ENCODE measurements at places on chromosomes 6 and 20.

DNA sequence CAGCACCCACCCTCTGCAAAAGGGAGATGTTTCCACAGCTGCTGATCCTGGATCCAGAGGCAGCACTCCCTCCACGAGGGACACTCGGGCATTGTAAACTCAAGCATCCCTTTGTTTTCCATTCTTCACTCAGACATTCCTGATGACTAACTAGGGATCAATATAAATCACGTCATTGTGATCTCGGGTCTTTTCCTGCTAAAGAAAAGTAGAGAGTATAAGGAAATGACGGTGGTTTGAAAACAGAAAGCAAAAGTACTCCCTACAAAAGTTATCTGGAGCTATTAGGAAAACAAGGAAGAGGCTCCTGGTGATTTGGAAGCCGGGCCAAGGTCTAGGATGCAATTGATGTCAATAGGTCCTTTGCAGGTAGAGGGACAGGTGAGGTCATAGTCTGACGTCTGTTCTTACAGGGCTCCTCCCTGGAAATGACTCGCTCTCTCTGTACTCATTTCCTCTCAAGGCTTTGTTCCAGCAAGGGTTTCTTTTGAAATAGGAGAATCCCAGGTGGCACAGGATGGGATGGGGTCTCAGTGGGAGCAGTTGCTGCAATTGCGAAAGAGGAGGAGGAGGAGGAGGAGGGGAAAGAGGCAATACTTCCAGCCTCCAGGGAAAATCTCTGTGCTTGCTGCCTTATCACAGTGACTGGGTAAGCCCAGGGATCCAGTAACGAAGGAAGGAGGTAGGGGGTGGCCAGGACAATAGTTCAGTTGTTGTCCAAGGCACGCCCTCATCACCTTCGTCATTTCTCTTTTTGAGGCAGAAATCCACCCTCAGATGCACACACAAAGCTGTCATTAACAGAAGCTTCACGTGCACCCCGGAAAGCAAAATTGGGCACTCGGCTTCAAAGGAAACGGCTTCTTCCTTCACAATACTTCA, 222.8 kb downstream of the LY86 start:
- peak; percentile 42 for DNase-seq

DNA sequence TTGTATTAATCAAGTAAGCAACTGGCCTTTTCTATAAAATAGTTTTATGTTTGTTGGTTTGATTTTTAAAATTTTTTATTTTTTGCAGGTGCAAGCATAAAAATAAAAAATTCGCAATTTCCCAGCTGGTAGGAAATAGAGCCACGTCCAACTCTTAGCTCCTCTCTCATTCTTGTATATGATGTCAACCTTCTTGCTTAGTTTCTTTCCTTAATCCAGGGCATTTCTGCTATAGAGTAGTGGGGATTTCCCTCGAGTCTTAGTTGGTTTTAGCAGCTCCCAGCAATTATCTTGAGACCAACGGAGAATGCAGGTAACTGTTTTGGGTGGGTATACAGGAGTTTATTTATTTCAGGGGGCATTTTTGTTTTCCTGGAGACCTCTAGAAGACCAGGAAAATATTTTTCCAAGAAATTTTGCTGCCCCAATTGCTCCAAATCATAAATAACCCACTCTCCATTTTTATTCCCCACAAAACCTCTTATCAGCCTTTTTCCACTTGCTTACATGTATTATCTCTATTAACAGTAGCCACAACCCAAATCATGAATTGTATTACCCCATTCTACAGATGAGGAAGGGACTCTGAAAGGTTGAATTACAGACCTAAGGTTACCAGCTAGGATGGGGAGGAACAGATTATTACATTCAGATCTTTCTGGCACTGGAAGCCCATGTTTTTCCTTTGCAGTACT, 18.4 kb downstream of the PHACTR2 start:
- DNase-seq = no peak

DNA sequence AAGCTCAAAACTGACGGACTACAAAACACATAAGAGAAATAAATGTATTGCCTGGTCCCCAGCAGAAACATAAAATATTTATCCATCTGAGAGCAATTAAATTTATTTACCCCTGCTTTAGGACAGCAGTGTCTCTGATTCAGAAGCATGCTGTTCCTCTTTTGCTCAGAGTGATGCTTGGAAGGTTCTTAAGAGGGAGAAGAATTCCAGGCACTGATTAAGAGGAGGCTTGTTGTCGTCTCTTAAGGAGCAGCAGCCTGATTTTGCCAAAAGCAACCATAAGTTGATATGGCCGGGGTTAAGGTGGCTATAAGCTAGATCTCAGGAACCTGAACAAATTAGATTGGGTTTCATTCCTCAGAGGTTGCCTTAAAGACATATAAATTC, 25.8 kb downstream of the CAP2 start:
- no peak for DNase-seq

DNA sequence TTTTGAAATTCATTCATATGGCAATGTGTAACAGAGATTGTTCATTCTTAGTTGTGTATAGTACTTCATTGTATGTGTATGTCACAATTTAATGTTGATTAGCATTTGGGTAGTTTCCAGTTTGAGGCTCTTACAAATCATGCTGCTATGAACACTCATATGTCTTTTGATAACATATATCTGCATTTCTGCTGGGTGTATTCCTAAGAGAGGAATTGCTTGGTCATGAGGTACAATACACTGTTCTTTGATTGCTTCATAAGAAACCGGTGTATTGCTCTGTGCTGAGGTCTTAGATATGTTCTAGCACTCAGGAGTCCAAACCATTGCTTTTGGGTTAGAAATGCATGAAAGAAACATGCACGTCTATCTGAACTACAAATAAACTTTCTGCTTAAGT, 492.9 kb upstream of the JAG1 start:
- DNase-seq = no peak

GRCh38 chr6:106886081-106886843, 88.3 kb downstream of the CD24 start:
- no peak for DNase-seq

- peak; percentile 72 for DNase-seq
Observed at GRCh38 chr6:161418463-161418945, 144.6 kb upstream of the AGPAT4 start.

DNA sequence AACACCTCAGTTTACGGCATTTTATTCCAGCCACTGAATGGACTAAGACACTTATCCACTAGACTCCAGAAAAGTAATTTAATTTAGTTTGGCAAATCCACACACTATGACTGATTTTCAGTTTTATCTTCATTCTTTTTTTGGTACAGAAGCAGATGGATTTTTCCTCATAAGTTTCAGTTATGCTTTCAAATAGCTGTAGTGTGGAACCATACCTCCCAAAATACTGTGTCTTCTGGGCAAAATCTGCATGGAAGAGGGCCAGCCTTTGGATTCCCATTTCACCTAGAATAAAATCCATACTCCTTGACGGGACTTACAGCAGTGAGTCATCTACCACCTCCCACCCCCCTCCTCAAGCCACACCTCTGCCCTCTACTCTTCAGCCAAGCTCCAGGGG, 43.0 kb downstream of the GSTA2 start:
- DNase-seq = no peak

DNA sequence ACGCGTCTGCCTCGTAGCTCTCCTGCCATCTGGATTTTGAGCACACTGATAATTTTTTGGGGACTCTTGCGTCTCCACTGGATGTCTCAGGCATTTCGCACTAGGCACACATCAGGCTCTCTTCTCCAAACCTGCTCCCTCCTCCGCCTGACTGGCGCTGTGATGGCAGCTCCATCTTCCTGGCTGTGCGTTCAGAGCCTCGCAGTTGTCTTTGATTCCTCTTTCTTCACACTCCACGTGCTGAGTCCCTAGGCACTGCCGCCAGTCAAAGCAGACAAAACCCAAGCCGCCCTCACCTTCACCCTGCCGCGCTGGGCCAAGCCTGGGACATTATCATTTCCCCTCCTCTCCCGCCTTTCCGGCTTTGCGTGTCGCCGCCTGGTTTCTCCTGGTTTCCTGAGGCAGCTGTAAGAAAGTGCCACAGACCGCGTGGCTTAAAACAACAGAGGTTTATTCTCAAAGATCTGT, 778 bp downstream of the PSMG4 start:
- no peak for DNase-seq
